ENCODE measurements at places on chromosomes 16 and 17.

- no peak for DNase-seq
Observed at GRCh38 chr17:4898927-4899326, 409 bp upstream of the C17orf107 start.

GRCh38 chr17:70201872-70202419, 32.6 kb downstream of the KCNJ2 start:
- DNase-seq = no peak

DNA sequence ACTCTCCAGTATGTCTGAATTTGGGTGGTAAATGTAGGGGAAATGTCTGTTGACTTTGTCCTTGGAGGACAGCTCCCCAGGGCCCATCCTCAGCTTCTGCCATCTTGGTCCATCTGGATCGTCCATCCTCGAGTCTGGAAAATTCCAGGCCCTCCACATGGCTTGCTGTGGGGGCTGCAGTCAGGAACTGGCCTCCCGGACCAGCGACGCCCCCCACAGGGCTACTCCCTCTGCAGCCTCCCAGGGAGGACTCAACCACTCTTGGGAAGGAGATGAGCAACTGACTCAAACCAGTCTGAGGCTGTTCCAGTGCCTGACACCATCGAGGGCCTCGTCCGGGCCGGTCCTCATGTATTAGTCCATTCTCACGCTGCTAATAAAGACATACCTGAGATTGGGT, 5.5 kb upstream of the ZG16B start:
- DNase-seq = no peak

DNA sequence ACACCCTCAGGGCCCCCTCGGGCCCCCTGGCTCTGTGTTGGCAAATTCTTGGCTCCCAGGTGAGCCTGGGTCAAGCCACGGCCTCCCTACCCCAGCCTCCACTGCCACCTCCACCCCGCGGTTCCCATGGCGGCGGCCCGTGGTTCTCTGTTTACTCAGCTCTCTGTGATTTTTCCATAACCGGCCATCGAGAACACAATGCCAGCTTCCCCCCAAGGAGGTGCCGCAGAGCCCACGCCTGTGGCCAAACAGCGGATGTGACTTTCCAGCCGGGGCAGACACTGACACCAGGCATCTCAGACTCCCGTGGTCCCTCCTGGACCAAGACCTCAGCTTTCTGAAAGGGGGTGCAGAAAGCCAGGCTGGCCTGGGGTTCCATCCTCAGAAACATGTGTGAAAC, 21.6 kb upstream of the ATP2A3 start:
- DNase-seq = no peak

DNA sequence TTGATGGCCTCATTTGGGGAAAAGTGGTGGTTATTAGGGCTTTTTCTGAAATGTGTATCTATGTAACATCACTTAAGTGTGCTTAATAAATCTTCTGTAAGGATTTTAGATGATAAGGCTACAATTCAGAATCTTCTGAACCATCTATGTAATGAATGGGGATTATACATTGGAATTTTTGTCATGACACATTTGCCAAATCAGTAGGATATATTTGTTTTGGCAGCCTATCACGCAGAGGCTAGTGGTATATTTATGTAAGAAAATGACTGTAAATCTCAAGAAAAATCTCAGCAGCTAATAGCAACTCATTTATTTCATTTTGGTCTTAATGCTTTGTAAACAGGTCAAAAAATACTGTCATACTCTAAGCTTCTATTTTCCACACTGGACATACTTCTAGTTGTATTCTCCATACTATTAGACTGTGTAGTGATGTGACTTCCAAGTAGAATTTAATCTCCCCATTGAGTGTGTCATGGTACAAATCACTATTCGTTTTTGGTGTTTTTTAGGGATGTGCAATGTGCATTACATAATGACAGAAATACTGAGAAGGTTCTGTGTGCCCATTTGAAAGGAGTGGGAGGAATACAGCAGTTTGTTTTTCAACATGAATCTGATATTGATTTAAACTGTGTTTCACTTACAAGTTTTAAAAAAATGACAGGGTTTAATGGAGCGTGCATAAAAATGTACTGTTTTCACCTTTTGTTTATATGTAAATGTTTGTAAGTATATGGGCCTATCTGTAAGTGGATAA, 29.2 kb downstream of the CLUH start:
- no peak for DNase-seq

DNA sequence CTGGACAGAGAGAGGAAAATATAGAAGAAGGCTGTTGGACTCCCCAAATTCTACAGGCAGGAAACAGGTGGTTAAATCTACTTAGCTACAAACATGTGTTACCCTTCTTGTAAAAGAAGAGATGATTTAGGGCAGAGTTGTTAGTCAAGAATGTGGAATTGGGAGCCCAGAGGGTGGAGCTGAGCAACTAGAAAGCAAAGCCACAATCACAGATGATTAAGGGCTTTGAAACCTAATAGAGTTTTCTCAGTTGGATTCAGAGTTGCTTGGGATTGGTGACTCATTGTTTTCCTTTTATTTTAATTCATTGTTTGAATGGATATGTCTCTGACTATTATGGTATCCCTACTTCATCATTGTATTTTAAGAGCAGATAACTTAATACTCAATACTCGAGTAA, 6.2 kb downstream of the ACSM5 start:
- no peak for DNase-seq

GRCh38 chr16:71259086-71259485, 28.6 kb upstream of the HYDIN start:
- DNase-seq = no peak

DNA sequence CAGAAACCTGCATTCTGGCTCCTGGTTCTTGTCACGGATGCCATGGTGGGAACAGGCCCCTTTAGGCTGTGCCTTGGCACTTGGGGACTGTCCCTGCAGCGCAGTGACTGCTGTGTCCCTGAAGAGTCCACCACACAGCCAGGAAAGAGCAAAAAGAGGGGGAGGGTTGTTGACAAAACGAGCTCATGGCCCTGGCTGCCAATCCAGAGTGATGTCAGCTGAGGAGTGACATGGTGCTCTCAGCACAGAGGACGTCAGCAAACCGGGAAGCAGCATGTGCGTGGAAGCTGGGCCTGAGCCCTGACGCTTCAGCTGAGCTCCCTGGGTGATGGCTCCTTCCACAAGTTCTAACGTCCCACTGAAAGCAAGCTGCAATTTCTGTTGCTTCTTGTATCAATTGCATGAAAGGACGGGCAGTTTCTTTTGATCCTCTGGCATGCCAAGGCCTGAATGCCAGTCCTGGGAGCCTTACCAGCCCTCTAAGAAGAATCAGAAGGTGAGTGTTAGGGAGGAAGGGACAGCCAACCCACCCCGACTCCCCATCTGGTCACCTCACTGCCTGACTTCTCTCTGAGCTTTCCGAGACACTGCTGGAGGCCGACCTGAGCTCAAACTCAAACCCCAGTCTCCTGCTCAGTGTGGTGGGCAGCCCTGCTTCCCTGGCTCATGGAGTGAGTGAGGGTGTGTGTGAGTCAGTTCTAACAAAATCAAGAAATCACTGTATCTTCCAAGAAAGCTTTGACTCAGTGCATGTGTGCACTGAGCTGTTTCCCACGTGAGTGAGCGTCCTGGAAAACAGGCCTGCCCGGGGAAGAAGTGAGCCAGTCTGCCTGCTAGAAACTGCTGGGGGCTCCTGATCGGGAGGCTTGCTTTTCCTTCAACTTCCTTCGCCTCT, 14.7 kb upstream of the WNT3 start:
- no peak for DNase-seq

GRCh38 chr16:68973611-68974120, 130.3 kb downstream of the TANGO6 start:
- no peak for DNase-seq

DNA sequence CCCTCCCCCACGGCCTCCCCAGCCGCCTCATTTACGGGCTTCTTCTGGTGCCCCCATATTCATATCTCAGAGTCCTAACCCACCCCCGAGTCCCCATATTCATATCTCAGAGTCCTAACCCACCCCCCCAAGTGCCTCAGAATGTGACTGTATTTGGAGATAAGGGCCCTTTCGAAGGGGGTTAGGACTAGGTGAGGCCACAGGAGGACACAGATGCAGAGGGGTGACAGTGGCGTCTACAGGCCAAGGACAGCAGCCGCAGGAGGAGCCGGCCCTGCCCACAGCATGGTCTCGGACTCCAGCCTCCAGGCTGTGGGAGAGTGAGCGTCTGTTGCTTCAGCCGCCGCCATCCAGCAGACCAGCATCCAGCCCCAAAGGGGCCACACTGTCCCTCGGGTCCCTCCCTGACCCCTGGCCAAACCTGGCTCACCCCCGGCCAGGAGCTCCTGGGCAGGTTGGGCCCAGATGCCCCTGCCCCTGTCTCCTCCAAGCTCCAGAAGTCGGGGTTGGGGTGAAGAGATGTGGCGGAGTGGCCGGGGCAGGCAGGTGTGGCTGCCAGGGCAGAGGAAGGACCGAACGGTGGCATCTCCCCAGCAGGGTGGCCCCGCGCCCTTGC, 25.5 kb downstream of the CACNA1H start:
- DNase-seq = no peak

DNA sequence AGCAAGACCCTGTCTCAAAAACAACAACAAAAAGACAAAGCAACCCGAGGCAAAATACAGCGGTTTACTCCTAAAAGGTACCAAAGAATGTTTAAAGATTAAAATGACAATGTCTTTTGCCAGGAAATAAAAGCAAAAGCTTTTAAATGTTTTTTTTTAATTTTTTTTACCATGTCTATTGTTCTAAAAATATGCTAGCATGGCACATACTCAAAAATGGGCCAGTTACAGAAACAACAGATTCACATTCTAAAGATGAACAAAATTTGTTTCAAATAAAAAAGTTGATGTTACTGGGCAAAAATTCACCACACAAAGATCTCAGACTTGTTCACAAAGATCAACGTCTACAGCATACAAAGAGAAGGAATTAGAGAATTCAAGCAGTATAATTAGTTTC, 41.1 kb downstream of the CACNG1 start:
- DNase-seq = no peak

DNA sequence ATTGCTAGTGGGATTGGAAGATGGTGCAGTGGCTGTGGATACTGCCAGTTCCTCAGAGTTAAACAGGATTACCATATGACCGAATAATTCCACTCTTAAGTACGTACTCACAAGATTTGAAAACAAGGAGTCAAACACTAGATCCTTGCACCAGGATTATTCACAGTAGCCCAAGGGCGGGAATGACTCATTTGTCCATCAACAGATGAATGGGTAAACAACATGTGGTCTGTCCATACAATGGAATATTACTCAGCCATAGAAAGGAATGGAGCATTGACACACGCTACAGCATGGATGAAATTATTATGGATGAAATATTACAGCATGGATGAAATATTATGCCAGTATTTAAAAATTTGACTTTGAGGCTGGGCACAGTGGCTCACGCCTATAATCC, 9.1 kb upstream of the MAPK8IP3 start:
- DNase-seq = no peak

DNA sequence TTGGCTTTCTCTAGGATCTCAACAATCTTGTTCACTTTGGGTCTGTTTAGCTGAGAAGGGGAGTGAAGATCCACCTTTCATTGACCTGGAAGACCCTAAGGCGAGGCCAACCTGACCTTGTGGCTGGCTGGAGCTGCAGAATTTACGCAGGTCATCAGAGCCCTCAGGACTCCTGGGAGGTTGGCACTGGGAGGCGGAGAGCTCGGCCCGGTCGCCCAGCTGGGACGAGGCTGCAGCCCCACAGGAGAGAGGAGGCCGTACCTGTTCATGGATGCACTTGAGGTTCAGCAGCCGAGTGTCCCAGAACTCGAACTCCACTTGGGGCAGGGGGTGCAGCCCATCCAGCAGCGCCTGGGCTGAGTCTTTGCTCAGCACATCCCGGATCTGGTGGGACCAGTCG, 5.9 kb downstream of the DNAH17 start:
- DNase-seq = no peak

DNA sequence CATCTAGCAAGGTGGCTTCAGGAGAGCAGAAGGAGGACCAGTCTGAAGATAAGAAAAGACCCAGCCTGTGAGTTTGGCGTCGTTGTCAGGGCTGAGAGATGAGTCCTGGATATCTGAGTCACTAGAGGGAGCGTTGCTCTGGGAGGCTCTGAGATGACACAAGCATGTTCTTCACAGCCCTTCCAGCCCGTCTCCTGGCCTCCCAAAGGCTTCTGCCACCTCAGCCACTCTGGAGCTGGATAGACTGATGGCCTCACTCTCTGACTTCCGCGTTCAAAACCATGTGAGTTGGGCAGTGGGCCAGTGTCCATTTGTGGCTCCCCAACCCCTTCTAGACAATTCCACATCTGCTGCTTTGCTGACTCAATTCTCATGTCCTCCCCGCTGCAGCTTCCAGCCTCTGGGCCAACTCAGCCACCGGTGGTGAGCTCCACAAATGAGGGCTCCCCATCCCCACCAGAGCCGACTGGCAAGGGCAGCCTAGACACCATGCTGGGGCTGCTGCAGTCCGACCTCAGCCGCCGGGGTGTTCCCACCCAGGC, 2.3 kb downstream of the TGFB1I1 start:
- no peak for DNase-seq

DNA sequence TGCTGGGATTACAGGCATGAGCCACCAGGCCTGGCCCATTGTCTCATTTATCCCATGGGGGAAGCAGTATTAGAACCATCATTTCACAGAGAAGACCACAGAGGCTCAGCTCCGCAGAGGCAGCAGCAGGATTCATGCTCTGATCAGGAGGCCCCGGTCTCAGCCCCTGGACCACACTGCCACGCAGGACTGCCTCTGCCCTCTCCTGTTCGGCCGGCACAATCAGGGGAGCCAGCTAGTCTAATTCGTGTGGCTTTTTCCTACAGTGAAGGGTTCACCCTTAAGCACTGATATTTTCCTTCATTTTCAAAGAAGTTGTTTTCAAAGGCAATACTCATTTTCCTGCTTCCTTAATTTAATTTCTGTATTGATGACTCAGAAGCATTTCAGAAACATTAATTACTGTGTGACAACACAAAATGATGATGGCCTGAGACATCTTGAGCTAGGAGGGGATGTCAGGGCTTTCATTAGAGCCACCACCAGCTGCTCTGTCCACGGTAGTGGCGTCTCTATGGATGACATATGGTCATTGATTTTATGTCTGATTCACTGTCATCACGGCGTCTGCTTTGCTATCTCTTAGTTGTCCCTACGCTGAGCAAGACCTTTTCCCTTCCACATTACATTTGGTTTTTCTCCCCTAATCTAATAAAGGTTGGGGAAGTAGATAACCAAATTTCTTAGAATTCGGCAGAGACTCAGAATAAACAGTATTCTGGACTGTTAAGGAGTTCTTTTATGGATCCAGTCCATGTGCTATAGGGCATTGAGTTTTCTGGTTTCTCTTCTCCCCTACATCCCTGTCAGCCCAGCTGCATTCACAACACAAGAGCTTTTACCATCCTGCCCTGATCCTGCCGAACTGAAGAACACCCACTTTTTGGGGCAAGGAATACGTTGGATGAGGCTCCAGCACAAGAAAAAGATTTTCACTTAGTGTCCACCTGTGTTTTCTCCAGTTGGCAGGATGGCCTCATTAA, 314.0 kb downstream of the SLC39A11 start:
- no peak for DNase-seq

DNA sequence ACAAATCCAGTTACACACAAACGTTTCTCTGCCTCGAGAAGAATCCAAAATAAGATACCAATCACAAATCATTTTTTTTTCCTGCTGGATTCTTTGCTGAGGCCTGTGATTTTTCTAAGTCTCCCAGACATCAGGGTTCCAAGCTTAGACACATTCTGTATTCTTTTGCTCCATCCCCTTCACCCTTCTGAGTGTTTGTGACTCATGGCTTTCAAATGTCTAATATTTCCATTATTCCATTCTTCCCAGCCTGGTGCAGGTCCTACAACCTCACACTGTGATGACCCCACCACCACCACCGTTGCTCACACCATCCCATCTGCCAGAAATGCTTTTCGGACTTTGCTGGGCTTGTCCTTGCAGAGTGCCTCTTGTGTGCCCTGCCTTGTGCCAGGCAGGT, 480.1 kb downstream of the SOX9 start:
- DNase-seq = no peak
